ENCODE measurements at places on chromosomes 6 and 20.

- no peak for DNase-seq
- no peak overlapping the region for H3K27ac ChIP-seq
- H3K36me3 ChIP-seq = no peaks in the 10 kb centered on the region
Observed at GRCh38 chr6:9315966-9316650, 880.8 kb upstream of the SLC35B3 start.

- DNase-seq = no peak
- peaks cover 67% of the 10 kb centered on the region for H3K4me1 ChIP-seq
Observed at GRCh38 chr6:37550191-37550831, 50.6 kb upstream of the CCDC167 start.

DNA sequence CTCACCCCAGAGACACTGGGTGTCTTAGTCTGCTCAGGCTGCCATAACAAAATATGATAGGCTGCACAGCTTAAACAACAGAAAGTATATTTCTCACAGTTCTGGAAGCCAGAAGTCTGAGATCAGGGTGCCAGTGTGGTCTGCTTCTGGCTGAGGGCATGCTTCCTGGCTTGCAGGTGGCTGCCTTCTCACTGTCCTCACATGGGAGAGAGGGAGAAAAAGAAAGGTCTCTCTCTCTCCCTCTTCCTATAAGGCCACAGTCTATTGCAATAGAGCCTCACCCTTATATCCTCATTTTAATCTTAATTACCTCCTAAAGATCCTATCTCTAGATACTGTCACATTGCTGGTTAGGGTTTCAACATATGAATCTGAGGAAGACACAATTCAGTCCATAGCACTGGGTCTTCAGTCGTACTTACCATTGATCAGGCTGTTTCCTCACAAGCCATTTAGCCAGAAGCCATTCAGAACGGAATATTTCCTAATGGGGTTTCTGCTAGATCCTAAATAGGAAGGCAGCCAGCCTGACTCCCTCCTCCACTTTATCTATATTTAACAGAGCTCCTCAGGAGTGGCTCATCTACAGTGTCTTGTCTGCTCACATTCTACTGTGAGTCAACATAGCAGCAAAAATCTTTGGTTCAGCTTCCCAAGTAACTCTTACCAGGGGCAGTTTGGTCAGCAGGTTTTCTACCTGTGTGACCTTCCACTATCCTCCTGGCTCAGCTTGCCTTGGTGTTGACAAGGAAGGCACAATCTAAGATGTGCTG, 42.2 kb downstream of the CD164 start:
- H3K27me3 ChIP-seq = no peaks in the 10 kb centered on the region
- no peak overlapping the region for H3K27ac ChIP-seq
- DNase-seq = no peak
- H3K36me3 ChIP-seq = no peaks in the 10 kb centered on the region
- no peak overlapping the region for H3K4me3 ChIP-seq
- H3K4me1 ChIP-seq = peaks cover 12% of the 10 kb centered on the region

- no peaks in the 10 kb centered on the region for H3K36me3 ChIP-seq
- H3K4me3 ChIP-seq = no peak overlapping the region
- H3K4me1 ChIP-seq = no peaks in the 10 kb centered on the region
Observed at GRCh38 chr6:23395381-23395780, 730.6 kb upstream of the NRSN1 start.

DNA sequence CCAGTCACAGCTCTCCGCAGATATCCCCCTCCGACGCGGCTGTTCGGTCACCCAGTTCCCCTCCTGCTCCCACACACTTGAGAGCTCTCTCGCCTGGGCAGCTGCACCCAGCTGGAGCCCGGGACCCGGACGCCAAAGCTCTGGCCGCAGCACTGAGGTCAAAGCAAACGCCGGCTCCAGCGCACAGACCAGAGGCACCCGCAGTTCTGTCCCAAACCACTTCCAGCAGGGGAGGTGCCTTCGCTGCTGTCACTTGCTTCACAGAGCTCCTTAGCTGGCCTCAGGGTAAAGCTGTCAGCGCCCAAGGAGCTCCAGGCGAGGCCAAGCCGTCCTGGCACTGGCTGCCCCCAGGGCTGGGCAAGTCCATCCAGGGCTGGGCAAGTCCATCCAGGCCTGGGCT, 27.9 kb downstream of the SLC2A4RG start:
- no peak for DNase-seq
- H3K4me1 ChIP-seq = no peaks in the 10 kb centered on the region
- H3K4me3 ChIP-seq = no peak overlapping the region
- no peaks in the 10 kb centered on the region for H3K36me3 ChIP-seq
- no peak overlapping the region for H3K27ac ChIP-seq

DNA sequence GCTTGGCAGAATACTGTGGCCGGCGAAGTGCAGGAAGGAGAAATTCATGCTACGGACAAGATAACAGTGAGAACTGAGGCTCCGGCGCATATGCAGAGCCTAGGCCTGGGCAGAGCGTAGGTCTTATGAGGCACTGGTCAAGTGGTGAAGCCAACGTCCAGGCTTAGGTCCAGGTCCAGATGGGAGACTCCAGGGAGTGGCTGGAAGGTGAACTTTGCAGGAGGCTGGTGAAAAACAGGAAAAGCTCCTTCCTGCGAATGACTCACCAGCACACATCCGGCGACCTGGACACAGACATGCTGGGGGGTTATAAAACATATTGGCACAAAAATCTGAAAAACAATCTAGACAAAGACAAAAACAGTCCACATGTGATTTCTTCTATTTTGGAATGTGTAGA, 15.4 kb downstream of the C6orf141 start:
- H3K27me3 ChIP-seq = no peaks in the 10 kb centered on the region
- H3K4me1 ChIP-seq = no peaks in the 10 kb centered on the region
- H3K36me3 ChIP-seq = no peaks in the 10 kb centered on the region
- DNase-seq = no peak

DNA sequence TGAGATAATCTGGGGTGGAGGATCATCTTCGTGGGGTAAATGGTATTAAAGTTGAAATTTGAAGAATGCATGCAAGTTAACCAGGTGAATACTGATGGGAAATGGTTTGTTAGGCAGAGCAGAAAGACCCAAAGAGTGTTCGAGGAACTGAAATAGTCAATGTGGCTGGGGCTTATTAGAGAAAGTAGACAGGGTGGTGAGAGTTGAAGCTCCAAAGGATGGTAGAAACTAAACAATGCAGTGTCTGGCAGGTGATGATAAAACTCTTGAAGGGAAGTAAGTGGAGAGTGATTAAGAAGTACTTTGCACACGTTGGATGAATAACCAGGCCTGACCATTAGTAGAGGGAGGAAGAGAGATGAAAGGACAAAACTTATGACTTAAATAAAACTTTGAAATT, 39.8 kb upstream of the CENPW start:
- no peaks in the 10 kb centered on the region for H3K27me3 ChIP-seq
- no peak overlapping the region for H3K4me3 ChIP-seq
- no peak for DNase-seq
- no peaks in the 10 kb centered on the region for H3K4me1 ChIP-seq
- no peaks in the 10 kb centered on the region for H3K36me3 ChIP-seq

- no peak overlapping the region for H3K27ac ChIP-seq
- no peak overlapping the region for H3K4me3 ChIP-seq
- H3K4me1 ChIP-seq = peaks cover 3% of the 10 kb centered on the region
- H3K36me3 ChIP-seq = no peaks in the 10 kb centered on the region
- no peak for DNase-seq
Observed at GRCh38 chr20:658731-659291, 5.8 kb upstream of the SRXN1 start.

- no peak overlapping the region for H3K27ac ChIP-seq
- DNase-seq = no peak
- no peak overlapping the region for H3K4me3 ChIP-seq
- no peaks in the 10 kb centered on the region for H3K4me1 ChIP-seq
- H3K36me3 ChIP-seq = no peaks in the 10 kb centered on the region
- H3K27me3 ChIP-seq = peaks cover 25% of the 10 kb centered on the region
Observed at GRCh38 chr6:38801305-38801704, 86.2 kb downstream of the DNAH8 start.

- no peaks in the 10 kb centered on the region for H3K27me3 ChIP-seq
- no peak overlapping the region for H3K27ac ChIP-seq
- H3K4me3 ChIP-seq = no peak overlapping the region
- DNase-seq = no peak
- no peaks in the 10 kb centered on the region for H3K36me3 ChIP-seq
Observed at GRCh38 chr6:31328355-31328960, 28.5 kb downstream of the HLA-B start.

DNA sequence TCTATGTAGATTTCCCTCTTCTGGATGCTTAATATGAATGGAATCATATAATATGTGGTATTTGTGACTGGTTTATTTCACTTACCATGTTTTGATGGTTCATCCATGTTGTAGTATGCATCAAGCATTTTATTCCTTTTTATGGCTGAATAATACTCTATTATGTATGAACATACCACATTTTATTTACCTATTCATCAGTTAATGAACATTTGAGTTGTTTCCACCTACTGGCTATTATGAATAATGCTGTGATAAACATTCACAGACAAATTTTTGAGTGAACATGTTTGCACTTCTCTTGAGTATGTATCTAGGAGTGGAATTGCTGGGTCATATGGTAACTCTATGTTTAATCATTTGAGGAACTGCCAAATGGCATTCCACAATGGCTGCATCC, 14.9 kb upstream of the ZNF451 start:
- H3K4me3 ChIP-seq = no peak overlapping the region
- DNase-seq = no peak
- no peak overlapping the region for H3K27ac ChIP-seq
- no peaks in the 10 kb centered on the region for H3K27me3 ChIP-seq
- H3K4me1 ChIP-seq = no peaks in the 10 kb centered on the region

DNA sequence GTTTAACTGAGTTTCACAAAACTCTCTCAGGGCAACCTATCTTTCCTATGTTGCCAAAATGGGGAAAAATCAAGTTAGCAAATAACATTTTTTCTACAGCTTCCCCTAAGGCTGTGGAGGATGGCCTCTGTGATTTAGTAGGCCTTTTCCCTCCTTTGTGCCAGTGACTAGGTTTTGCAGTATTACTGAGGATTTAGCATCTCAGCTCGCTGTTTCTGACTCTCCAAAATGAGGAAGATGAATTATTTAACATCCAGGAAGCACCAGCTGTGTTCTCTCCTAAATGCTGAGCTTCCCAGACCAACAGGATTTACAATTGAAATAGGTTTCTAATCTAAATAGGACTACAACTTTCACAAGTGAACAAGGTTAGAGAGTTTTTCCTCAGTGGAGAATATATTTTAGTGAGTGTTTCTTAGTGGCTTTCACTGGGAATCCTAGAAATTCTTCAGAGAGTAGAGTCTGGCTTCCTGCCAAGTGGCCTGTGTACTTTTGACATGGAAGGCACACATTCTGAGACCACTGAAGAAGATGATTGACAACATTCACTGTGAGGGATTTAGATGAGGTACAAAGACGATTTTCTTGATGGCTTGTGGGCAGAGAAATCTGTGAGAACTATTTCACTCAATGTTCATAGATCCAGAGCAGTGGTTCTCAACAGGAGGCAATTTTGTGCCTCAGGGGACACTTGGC, 62.4 kb downstream of the PTCHD4 start:
- no peak overlapping the region for H3K27ac ChIP-seq
- H3K27me3 ChIP-seq = no peaks in the 10 kb centered on the region
- no peaks in the 10 kb centered on the region for H3K36me3 ChIP-seq

GRCh38 chr6:159098636-159099106, 53.9 kb upstream of the TAGAP start:
- no peaks in the 10 kb centered on the region for H3K36me3 ChIP-seq
- no peaks in the 10 kb centered on the region for H3K27me3 ChIP-seq
- H3K4me1 ChIP-seq = no peaks in the 10 kb centered on the region
- H3K4me3 ChIP-seq = no peak overlapping the region

DNA sequence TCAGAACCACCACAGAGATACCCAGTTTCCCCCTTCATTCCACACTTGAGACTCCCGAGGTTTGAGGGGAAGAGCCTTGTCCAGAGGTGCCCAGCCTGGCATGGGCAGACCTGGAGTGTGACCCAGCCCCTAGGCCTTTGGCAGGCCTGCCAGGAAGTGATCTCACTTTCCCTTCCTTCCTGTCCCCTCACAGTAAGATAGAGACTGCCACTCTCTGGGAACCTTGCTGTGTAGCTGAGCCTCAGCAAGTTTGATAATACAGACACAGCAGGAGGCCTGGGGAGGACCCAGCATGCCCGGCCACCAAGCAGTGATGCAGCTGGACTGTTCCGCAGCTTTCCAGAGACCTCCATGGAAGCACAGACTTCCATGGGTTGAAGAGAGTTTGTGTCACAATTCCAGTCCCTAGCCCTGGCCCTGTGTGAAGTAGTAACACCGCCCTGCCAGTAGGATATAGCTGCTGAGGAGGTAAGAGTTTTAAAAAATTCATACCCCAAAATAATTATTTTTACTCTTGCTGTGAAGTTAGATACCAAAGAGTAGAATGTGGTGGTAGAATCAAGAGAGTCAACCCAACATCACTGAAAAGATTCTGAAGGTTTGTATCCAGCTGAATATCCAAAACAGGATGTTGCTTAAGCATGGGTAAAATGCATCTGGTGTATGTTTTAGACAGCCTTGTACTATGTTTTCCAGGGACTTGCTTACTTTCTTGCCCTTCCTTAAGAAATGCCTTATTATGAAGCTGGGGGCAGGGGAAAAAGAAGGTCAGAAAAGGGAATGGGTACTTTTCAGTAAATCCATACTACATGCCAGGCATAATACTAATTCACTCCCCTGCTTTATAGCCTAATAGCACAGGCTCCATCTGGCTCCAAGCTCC, 16.3 kb downstream of the PKIG start:
- H3K27ac ChIP-seq = peak overlapping the region; percentile 29
- H3K27me3 ChIP-seq = no peaks in the 10 kb centered on the region
- H3K4me1 ChIP-seq = peaks cover 36% of the 10 kb centered on the region
- no peak for DNase-seq
- H3K4me3 ChIP-seq = no peak overlapping the region

DNA sequence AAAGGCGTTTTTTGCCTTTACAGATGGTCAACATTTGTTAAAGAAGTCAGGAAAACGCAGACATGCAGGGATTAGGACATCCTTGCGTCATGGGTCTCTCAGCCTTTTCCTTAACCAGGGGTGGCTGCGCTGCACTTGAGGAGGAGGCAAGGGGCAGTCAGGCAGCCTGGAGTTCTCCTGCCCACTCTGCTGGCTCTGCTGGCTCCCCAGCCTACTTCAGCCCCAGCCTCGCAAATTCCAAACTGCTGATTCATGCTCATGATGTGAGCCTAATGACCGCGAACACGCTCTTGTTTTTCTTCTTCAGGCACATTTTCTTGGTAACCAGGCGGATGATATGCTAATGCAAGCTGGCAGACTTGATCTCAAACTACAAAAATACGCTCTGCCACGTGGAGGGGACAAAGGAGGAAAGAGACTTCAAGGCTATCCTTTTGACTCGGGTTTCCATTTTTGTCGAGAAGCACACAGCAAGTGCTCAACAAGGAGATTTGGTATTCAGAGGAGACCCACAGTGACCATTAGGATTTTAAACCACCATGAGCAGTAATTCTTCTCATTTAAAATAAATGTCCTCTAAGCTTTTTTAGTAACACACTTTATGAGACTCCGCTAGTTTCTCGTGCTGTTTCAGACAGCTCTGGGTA, 290.3 kb upstream of the STXBP5 start:
- H3K36me3 ChIP-seq = no peaks in the 10 kb centered on the region
- peak overlapping the region; percentile 54 for H3K4me3 ChIP-seq
- H3K27me3 ChIP-seq = no peaks in the 10 kb centered on the region
- H3K27ac ChIP-seq = peak overlapping the region; percentile 99

- no peaks in the 10 kb centered on the region for H3K27me3 ChIP-seq
- no peak for DNase-seq
- no peak overlapping the region for H3K4me3 ChIP-seq
- H3K4me1 ChIP-seq = no peaks in the 10 kb centered on the region
Observed at GRCh38 chr6:69090132-69090531, 455.1 kb downstream of the ADGRB3 start.

- H3K36me3 ChIP-seq = no peaks in the 10 kb centered on the region
- H3K4me1 ChIP-seq = peaks cover 15% of the 10 kb centered on the region
- DNase-seq = no peak
- H3K4me3 ChIP-seq = peak overlapping the region; percentile 68
Observed at GRCh38 chr6:13710552-13711323, 897 bp downstream of the RANBP9 start.
